ENCODE measurements at places on chromosomes 13 and 19.

DNA sequence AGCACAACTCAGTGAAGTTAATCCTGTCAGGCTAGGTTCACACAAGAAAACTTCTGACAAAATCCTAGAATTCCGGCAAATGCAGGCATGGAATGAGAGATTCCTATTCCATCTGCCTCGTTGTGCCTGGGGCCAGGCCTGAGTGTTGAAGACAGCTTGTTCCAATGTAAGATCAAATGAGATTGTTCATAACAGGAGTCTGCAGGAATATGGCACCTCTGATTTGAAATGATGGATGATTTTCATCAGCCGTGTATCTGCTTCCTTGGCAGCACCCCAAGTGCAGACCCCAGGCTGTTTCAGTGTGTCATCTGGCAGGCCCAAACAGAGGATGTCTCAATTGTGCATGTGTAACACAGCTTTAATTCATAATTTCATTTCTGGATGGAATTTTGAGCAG lies 35.3 kb upstream of the SACS start:
- DNase-seq, result no peak

DNA sequence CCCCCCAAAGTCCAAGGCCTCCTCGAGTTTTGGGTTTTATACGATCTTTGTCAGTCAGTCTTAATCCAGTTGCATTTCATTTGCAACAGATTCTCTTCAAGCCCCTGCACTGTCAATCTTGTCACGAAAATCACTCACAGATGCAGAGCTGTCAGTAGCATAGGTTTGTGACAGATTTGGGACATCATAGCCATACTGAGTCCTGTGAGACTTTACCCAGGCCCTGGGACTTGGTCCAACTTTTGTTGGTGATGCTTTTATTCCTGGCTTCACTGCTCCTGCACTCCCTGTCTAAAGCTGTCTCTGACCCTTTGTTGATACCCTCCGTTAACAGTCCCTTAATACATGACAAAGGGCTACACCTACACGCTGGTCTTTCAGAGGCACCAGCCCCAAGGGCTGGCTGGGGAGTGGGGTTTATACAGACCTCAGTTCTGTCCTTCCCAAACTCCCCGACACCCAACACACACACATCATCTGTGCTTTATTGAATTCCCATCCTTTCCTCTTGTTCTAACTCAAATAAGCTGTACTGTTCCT lies 36.0 kb downstream of the PABPC3 start:
- DNase-seq, result no peak

- DNase-seq, result no peak
Observed at GRCh38 chr13:98940325-98941001, 37.4 kb downstream of the DOCK9 start.

GRCh38 chr13:42899266-42899665 lies 92.8 kb downstream of the EPSTI1 start:
- no peak for DNase-seq

GRCh38 chr13:110299283-110299840 lies 7.6 kb downstream of the COL4A1 start:
- DNase-seq, result no peak

- peak; percentile 14 for DNase-seq
Observed at GRCh38 chr19:13441810-13442512, 64.3 kb downstream of the CACNA1A start.

DNA sequence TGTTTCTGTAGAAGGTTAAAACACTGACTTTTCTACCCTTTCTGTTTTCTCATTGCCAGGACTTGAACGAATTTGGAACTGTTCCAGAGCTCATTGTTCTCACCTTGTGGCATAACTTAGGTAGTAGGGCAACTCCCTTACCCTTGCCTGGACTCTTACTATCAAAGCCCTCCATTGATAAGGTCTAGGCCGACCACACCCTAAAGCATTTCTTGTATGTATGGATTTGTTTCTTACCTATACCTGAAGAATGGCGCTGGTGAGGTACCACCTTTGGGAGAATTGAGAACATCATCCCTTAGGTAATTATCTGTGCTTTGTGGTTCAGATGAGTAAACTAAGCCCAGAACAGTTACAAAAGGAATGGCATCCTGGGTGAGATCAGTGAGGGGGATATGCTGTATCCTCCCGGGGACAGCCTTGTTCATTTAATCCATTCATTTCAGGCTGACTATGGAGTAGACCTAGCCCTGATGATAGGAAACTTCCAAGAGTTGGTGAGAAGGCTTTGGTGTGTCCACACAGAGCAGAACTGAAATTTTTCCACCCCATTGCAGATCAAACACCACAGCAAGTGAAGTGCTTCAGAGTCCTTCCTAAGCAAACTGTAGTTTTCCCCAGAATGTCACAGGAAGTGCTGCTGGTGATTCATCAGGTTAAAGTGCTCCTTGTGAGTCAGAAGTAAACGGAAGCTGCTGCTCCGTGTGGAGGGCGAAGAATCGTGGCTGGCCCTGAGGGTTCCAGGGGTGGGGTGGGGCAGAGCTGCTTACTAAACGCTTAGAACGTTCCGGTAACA lies 113.0 kb downstream of the TEX26 start:
- DNase-seq, result peak; percentile 73

- no peak for DNase-seq
Observed at GRCh38 chr19:46977548-46977947, 42.1 kb upstream of the NPAS1 start.

DNA sequence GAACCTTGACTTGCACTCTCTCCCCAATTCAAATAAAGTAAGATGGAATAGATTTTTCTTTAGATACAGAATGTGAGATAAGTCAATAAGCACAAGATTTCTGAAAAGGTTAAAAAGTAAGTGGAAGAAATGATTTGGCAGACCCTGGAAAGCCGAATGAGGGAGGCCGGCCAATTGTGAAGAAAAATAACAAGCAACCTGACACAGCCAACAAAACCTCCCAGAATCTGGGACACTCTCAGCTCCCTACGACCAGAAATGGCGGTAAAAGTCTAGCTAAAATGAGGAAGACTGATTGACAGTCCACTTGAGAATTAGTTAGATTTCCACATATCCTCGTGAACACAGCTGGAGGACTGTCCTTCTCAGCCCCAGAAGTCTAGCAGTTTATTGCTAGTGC lies 85.4 kb downstream of the KLF12 start:
- DNase-seq, result no peak

DNA sequence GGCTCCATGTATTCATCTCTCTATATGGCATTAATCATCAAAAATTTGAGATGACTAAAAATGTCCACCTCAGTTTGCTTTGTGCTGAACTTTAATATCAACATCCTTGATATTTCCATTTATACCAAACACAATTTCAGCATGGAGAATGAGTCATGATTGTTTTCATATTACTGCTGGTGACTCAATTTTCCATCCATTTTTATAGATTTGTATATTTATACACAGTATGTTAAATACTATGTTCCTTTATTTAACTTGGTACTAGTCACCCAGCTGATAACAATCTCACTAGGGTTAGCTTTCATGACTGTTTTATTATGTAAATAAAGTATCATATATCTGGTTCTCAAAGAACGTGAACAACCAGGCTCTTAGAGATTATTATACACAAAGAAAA lies 1255.1 kb downstream of the SLITRK1 start:
- no peak for DNase-seq

DNA sequence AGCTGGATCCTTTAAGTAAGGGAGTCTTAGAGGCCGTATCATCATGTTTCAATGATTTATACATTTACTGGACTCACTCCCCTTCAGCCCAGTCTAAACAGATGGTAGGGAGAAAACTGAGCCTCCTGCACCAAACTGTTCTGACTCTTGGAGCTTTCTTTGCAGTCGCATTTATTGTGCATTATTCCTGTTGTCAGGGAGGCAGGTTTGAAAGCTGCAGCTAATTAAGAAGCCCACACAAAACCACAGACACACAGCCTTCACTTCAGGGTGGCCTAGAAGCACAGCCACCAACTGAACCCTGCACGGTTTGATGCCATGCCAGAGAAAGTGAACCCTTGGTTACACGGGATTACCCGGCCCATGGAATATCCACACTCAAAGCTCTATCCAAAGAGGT lies 911.0 kb downstream of the UQCRFS1 start:
- DNase-seq, result no peak

DNA sequence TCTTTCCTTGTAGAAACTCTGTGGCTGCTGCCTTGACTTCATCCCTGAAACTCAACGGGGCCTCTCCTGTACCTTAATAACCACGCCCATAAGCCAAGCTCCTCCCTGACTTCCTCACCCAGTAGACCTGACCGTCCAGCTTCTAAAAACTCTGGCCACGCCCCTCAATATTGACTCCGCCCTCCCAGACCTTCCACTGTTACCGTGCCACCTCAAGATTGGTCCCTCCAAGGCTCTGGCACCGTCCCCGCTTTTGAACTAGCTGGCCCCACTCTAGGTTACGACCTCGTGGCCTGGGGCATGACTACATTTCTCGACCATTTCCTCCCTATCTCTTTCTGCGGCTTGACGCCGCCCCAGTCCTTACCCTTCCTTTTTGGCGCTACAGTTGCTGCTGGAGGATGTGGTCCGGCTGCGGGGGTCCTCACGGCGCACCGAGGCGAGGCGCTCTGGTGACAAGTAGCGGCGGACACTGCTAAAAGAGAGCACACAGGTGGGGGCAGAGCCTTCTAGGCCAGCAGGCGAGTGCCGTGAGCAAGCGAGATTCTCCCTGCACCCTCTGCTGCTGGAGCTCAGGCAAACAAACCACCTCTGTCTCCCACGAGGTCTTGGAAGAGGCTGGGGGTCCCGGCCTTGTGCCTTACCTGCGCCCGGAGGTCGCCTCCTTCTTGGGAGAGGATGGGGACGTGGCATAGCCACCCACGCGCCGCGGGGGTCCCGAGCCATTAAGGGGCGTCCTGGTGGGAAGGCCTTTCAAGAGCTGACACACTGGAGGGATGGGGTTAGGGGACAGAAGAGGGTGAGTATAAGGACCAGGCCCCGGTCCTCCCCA lies 2.3 kb upstream of the EML2 start:
- DNase-seq, result peak; percentile 30

DNA sequence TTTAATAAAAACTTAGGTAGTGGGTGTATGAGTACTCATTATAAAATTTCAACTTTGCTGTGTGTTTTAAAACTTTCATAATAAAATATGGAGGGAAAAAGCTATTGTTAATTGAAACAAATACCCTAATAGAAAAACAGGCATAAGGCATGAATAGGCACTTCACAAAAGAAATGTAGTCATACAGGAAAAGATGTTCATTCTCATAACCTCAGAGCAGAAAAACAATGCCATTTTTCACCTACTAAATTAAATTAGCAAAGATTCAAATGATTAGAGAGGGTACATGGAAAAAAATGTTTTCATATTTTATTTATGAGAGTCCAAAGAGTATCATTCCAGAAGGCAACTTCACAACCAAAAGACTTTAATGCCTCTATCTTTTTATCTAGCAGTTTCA lies 20.6 kb upstream of the ELF1 start:
- no peak for DNase-seq

GRCh38 chr19:42282819-42283187 lies 13.8 kb downstream of the CIC start:
- DNase-seq, result no peak

DNA sequence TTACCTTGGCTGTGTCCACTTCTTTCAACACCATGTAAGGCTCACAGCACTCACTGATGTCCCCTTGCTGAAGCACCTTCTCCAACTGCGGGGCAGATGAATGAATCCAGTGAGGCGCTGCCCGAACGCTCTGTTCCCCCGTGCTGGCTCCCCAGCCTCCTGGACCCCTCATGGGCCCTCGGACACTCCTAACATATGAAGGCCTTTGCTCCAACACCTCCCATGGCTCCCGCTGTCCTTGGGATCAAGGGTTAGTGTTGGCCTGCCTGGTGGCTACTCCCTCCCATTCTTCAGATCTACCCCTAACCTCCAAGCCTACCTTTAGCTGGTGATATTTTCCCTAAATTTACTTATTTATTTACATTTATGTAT lies 4.4 kb downstream of the ANGPTL8 start:
- no peak for DNase-seq

DNA sequence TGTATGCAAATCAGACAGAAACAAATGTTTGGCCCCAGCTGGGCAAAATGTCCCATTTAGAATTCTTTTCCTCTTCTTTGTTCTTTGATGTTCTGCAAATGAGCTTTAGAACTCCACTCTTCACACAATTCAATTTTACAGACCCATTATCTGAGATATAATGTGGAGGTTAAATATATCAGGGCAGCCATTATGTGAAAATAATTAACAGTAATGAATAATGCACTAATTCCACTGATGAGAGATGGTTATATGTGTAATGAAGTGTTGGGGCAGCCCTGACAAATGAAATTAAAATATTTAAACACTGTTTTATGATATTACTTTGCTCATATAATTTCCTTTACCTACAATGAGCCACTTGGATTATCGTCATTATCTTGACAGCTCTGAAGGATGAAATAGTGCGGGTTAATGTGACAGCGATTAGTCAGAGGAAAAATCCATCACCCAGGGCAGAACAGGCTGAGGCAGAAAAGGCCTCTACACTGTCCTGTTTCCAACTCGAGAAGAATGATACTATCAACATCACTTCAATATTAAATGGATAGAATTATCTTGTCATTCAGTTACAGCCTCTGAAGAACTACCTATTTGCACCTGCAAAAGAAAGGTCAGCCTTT lies 321.1 kb downstream of the RBM26 start:
- no peak for DNase-seq

- no peak for DNase-seq
Observed at GRCh38 chr19:8109890-8110662, 39.3 kb downstream of the FBN3 start.

GRCh38 chr19:21256722-21257121 lies 72.5 kb downstream of the ZNF708 start:
- DNase-seq, result no peak

DNA sequence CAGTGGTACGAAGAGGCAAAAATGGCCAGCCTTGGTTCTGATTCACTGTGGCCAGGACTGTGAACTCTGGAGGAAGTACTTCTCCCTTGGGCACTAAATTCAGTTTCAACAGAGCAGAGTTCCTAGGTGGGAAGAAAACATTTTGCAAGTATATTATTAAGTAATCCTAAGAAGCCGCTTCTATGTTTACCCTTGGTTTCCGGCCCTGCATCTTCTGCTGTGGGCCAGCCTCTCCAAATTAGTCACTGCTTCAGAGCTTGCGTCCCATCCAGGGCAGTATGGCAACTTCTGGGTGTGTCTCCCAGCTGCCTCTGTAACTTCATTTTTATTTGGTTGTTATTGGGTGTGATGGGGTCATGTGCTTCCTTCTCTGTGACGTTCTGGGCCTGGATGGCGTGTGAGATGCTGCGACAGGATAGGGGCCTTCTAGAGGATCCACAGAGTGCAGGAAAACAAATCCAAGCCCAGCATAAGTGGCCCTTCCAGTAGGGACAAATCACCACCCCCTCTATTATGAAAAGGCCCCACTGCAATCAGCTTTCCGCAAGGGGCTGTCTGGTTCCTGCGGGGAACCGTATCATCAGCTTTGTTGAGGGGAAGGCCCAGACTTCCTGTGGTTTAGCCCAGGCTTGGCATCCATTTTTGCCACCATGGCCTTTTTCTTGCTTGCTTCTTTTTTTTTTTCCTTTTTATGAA lies 55.1 kb upstream of the C1QTNF9 start:
- no peak for DNase-seq

- peak; percentile 9 for DNase-seq
Observed at GRCh38 chr13:112869202-112870050, 99.6 kb upstream of the MCF2L start.

Measured in GM04504 (cell line).